CD4-positive, alpha-beta T cell treated with Interleukin-2 at 100 ng/mL for 4 hours (primary cell): ENCODE measurements at places on chromosomes 4 and X.
A peak's percentile ranks its signal among the peaks of the same experiment; 100 is the strongest.

DNA sequence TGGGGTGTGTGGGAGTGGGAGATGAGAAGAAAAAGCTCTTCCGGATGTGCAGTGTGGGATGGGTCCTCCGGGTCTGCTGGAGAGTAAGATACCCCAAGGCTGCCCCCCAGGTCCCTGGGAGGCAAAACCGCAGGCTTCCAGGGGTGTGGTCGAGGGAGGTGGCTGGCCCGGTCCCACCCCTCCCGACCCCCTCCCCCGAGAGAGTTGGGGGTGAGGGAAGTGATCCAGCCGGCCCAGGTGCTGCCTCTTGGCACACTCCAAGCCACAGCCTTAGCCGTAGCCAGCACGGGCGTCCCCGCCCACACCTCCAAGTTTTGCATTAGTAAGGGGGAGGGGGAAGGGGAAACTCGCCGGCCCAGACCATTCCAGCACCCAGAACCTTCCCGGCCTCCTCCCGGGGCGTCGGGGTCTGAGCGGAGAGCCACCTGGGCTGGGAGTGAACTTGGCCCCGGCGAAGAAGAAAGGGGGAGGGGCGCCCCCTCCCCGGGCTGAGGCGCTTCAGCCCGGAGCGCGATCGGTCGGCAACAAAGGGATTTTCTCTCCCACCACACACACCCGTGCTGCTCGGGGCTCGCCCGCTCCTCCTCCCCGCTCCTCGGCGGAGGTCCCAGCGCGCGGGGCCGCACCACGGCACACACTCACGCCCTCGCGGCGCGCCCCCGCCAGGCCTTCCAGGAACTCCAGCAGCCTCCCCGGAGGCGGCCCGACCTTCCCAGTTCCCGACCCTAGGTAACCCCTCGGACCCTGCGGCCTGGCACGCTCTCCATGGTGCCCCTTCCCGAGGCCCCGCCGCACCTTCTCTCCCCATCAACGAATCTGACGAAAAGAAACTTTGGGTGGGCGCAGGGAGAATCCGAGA lies 14.4 kb downstream of the BCOR start:
- DNase-seq, result no peak

DNA sequence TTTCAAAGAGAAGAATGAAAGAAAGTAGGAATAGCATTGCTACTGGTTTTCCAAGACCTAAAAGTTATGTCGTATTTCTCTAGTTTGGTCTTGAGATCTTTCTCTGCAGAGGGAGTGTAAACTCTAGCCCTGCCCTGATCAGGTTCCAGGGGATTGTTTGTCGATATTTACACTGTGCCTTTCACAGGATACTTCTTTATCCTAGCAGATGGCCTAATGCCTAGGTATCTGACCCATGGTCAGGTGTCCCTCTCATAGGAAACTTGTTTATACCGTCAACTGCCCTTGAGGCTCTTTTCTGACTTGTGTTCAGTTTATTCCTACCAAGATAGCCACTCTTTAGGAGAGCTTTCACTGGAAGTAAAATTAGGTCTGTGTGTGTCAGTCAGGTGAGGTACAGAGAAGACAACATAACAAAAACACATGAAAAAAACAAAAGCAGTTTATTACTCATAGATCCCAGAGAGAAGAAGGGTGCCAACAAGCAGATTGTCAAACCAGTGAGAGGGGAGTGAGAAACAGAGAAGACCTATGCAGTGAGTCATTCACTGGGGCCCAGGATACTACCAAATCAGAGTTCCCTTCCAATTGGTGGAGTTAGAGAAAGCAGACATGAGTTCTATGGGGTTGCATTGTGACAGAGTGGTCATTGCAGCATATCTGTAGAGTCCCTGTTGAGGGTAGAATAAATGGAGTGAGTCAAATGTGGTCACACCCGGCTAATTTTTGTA lies 40.6 kb upstream of the THOC2 start:
- no peak for DNase-seq

- no peak for DNase-seq
These were observed 37.2 kb downstream of the CNGA2 start for GRCh38 chrX:151771726-151772125.

GRCh38 chrX:28697732-28698131 lies 110.5 kb downstream of the IL1RAPL1 start:
- DNase-seq, result no peak

DNA sequence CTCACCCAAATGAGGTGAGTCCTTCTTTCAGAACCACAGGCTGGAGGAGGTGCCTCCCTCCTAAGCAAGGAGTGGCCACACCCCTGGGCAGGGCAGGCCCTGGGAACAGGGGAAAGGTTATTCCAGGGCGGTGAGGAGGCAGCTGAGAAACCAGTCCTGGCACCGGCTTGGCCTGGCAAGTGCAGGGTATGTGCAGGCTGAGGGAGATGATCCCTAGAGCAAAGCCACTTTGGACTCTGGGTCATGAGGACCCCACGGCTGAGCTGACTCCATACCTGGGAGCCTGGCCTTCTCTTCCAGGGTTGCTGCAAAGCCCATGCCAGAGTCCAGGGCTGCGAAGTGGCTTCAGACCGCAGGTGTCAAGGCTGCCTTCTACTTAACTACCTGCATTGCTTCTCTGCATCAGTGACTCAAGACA lies 49.5 kb upstream of the HELT start:
- no peak for DNase-seq

- no peak for DNase-seq
These were observed 34.7 kb downstream of the CCKAR start for GRCh38 chr4:26455571-26455970.

DNA sequence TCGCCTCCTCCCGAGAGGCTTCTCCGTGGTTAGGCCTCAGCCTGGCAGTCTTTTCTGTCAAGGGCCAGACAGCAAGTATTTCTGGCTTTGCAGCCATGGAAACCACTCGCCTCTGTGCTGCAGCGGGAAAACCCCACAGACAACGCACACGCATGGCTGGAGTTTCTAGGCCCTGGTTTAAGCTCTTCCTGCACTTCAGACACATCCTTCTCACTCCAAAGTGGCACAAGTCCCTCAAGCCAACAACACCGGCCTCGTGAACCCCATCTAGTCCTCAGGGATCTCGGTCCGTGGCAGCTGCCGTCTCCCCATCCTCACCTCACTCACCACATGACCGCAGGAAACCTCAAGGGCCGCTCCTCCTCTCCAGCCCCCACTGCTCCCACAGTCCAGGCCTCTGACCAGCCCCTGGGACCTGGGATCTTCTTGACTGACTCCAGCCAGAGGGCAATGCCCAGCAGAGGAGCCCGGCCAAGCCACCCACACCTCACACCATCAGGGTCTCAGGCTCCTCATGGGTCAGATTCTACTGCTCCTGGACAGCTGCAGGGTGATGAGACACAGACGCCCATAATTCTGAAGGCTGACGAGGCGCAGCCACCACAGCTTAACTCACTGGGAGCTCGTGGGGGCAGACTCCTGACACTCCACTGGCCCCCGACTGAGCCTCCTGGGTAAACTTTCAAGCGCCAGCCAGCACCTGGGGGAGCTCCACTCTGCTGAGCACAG lies 21.7 kb downstream of the LETM1 start:
- no peak for DNase-seq

GRCh38 chr4:42398871-42399331 lies 1.6 kb downstream of the SHISA3 start:
- no peak for DNase-seq

DNA sequence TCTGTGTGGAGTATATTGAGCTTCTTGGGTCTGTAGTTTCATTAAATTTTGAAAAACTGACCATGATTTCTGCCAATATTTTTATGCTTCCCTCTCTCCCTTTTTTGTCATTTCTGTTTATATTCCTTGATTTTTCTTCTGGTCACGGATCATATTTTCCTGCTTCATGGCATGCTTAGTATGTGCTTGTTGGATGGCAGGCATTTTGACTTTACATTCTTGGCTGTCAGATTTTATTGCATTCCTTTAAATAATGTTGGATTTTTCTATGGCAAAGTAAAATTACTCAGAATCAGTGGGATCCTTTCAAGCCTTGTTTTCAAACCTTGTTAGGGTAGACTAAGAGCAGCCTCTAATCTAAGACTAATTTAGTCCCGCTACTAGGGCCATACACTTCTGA lies 531.8 kb downstream of the IL15 start:
- no peak for DNase-seq

DNA sequence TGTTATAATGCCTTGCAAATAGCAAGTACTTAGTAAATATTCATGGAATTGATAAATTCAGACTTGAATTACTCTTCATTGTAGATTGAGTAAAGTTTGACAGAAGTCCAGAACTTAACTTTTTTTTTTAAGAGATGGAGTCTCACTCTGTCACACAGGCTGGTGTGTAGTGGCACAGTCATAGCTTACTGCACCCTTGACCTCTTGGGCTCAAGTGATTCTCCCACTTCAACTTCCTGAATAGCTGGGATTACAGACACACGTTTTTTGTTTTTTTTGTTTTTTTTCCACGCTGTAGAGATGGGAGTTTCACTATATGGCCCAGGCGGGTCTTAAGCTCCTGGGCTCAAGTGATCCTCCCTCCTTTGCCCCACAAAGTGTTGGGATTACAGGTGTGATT lies 32.1 kb downstream of the UBE2K start:
- DNase-seq, result no peak

GRCh38 chrX:100587861-100588260 lies 3.1 kb downstream of the TNMD start:
- DNase-seq, result no peak

GRCh38 chr4:180539284-180539683 lies 1703.9 kb upstream of the TENM3 start:
- DNase-seq, result no peak

DNA sequence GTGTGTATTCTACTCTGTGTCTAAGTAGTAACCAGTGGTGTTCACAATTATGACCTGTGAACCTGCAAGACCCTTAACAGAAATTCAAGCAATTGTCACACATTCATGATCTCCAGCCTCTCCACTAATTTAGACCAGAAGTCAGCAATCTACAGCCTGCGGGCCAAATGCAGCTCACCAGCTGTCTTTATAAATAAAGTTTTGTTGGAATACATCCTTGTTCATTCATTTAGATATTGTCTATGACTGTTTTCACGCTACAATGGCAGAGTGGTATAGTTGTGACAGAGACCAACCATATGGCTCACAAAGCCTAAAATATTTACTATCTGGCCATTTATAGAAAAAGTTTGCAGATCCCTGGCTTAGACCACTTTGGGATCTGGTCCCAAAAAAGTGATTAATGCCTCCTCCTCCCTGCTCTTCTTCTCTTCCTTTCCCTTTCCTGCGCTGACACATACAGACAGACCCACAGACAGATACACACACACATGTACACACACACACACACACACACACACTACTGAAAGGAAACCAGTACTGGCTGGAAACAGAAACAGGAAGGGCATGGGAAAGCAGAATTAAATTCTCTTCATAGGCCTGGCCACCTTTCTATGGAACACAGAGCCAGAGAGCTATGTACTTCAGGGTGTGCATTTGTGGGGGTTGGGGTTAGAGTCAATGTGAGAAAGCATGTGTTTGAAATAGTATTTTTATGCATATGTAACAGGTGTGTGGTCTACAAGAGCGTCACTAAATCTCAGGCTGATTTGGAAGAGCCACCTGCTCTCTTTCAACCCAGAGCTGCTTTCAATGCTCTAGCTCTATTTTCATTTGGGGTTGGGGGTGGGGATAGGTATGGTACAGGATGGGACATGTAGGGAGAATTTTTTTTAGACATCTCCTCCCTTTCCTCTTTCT lies 49.7 kb upstream of the TMEM164 start:
- no peak for DNase-seq

DNA sequence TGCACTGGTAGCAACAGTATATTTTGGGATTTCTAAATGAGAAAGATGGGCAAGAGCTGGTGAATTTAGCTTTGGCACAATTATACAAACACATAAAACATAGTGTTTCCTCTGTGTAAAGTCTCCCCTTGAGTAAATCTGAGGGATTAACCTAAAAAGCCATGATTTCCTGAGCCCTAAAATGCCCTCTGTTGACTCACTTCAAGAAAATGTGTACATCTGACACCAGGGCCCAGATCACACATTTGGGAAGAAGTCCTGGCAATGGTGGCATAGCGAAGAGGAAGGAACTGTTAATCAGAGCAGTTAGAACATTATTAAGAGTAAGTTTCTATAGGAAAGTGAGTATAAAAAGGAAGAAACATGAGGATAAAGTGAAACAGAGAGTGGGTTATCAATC lies 338.5 kb downstream of the SPOCK3 start:
- DNase-seq, result no peak

DNA sequence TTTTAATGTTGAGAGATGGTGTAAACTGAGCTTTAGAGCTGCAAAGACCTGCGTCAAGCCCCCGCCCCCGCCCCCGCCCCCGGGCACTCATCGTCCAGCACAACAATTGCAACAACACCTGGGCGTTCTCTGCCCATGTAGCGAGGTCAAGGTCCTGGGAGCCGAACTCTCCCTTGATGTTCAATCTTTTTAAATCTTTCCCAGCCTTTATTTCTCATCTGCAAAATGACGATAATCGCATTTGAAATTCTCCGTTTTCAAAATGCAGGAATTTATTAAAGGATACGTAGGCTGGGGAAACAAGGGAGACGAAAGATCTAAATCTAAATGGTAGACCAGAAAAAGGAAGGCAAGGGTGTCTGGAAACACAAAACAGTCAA lies 648 bp upstream of the MSMO1 start:
- DNase-seq, result peak; percentile 28

- no peak for DNase-seq
These were observed 11.1 kb downstream of the TXLNG start for GRCh38 chrX:16797358-16797757.

- no peak for DNase-seq
These were observed 566.8 kb downstream of the PDHA2 start for GRCh38 chr4:96406742-96407141.

DNA sequence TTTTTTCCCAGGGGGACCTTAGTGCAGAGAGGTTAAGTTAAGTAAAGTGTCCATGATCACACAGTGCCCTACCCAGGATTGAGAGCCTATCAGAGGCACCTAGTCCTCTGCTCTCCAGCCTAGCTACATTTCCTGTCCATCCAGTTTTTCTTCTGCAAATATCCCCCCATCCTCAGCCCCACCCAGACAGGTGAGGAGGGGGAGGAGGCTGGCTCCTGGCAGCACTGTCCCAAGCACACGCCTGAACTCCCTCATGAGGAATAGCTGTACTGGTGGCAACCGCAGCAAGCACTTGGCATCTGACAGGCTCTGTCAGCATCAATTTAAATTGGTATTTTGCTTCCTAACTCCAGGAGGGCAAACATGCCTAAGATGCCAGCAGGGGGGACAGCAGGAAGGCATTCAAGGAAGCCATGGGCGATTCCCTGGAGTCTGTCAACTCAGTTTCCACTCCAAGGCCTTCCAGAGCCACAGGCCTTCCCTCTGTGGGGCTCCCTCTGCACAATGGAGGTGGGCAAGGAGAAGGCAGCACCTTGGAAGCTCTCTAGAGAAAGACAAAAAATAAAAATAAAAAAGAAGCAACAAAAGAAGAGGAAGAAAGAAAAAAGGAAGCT lies 6.4 kb upstream of the FRMPD3 start:
- DNase-seq, result no peak

GRCh38 chr4:102531462-102531861 lies 30.3 kb downstream of the NFKB1 start:
- no peak for DNase-seq

GRCh38 chr4:128286474-128287058 lies 1.0 kb downstream of the PGRMC2 start:
- DNase-seq, result peak; percentile 45

- DNase-seq, result no peak
These were observed 8.7 kb upstream of the PPP3CA start for GRCh38 chr4:101355767-101356702.

GRCh38 chr4:185307136-185307950 lies 88.4 kb downstream of the LRP2BP start:
- DNase-seq, result no peak

GRCh38 chrX:96551322-96551872 lies 133.2 kb upstream of the DIAPH2 start:
- no peak for DNase-seq
